ENCODE measurements at places on chromosomes 13 and 19.

GRCh38 chr13:97120976-97121375 is 101.2 kb upstream of the MBNL2 start:
- DNase-seq: no peak

- no peak for DNase-seq
Measured at GRCh38 chr13:40388617-40389016, 277.8 kb downstream of the FOXO1 start.

DNA sequence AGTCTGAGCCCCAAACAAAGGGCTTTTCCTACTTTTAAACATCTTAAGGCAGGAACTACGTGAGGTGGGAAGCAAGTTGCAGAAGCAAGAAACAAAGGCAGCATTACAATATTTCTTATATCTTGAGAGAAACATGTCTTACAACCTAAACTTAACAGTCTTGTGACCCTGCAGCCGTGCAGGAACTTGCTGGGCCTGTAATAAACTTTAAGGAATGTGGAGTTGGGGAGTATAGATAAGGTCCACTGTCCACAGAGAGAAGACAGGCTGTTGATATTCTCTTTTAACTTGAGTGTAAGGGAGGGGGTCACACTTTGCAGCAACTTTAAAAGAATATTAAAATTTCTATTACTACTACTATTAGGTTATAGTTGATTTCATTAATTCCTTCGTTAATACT is 214.6 kb upstream of the HTR2A start:
- DNase-seq: no peak

- no peak for DNase-seq
Measured at GRCh38 chr13:52371736-52372247, 34.2 kb downstream of the THSD1 start.

DNA sequence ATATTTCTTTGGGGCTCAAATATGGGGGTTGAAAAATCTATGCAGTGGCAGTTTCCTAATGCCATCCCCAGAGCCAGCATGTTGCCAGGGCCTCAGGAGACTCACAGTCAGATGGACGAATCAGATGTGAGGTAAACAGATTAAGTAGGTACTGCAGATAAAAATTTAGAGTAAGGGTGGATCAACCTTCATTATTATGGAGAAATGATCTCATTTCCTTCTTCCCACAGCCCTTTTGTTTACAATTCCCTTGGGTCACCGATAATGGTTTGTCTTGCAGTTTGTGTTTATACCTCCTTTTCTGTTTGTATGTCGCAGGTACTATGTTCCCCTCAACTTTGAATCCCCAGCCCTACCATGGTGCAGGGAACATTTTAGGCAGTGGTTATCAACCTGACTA is 20.0 kb downstream of the DIAPH3 start:
- no peak for DNase-seq

DNA sequence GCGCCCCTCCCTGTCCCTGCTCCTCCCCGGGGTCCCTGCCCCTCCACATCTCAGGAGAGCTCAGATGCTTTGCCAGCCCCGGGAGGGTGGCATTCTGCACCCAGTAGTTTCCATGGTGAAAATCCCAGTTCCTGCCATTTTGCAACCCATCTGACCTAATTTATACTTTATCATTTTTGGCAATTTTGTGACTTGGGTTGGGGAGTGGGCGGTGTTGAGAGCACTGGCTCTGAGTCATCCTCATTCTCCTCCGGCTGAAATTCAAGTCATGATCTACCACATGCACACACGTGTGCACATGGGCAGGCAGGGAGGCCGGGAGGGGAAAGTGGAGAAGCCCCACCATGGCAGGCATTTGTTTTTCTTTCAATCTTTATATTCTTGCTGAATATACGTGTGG is 208.6 kb downstream of the URI1 start:
- no peak for DNase-seq

DNA sequence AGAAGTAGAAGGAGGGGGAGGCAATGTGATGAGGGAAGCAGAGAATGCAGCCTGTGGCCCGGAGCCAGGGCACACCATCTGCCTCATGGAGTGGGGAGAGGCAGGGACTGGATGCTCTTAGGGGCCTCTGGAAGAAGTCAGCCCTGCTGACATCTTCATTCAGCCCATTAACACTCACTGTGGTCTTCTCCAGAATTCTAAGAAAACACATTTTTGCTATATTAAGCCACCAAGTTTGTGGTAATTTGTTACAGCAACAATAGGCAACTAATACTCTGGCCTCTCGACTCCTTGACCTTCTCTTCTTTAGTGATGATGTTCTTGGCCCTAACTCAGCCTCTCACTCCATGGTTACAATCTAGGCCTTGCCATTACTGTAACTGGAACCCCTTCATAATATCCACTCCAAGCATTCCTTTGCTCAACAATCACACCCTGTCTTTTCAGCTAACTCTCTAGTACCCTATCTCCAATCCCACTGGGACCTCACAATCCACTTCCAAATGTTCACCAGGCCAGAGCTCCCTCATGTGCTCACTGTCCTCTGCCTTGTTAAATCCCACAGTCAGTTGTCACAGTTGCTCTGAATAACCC is 98.5 kb downstream of the MIPEP start:
- no peak for DNase-seq

DNA sequence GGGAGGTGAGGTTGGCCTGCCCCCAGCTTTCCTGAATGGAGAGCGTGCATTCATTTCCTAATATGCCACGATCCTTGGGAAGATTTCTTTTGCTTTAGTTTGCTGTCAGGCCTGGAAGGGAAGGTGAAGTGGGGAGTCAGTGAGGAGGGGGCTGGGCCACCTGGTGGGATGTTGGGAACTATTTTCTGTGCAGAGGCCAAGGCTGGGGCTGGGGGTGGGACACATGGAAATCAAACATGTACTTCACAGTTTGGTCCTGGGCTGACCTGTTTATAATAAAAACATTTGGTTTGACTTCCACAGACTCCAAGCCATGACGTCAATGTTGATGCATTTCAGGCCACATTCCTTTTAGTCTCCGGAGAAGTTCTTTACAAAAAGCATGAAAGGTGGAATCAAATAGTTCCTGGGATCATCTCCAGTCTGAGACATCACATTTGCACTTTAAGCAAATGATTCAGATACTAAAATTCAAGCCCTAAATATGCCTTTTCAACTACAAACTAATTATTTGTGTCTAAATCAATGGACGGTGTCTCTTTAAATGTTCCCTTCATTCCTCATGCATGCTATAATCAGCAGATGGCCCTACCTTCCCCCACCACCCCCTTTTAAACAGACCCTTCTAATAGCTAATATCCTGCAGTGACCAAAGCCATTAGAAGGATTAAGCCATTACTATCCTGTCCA is 41.5 kb upstream of the MEDAG start:
- no peak for DNase-seq

GRCh38 chr13:107678075-107678689 is 537.2 kb downstream of the LIG4 start:
- DNase-seq: no peak

- no peak for DNase-seq
Measured at GRCh38 chr13:30388406-30389283, 33.6 kb upstream of the UBE2L5 start.

GRCh38 chr13:71617265-71617664 is 249.7 kb downstream of the DACH1 start:
- no peak for DNase-seq

DNA sequence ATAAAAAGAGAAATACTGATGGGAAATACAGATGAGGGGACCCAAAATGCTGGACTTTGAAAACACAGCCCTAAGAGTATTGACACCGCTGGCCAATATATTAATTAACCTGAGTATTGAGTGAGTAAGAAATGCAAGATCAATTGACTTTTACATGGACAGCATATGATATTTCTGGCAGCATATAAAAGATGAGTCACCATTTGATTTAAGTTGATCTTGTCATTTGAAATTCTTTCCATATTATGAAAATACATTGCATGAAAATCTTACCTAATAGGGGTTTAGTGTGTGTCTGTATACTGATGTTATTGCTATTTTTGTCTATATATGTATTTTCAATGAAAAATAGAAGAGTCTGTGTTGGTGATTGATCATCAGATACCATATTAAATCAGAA is 619.6 kb downstream of the KCTD12 start:
- no peak for DNase-seq

- DNase-seq: no peak
Measured at GRCh38 chr19:32130332-32130731, 215.1 kb upstream of the ZNF507 start.

- DNase-seq: no peak
Measured at GRCh38 chr13:83325125-83325853, 557.0 kb downstream of the SLITRK1 start.

DNA sequence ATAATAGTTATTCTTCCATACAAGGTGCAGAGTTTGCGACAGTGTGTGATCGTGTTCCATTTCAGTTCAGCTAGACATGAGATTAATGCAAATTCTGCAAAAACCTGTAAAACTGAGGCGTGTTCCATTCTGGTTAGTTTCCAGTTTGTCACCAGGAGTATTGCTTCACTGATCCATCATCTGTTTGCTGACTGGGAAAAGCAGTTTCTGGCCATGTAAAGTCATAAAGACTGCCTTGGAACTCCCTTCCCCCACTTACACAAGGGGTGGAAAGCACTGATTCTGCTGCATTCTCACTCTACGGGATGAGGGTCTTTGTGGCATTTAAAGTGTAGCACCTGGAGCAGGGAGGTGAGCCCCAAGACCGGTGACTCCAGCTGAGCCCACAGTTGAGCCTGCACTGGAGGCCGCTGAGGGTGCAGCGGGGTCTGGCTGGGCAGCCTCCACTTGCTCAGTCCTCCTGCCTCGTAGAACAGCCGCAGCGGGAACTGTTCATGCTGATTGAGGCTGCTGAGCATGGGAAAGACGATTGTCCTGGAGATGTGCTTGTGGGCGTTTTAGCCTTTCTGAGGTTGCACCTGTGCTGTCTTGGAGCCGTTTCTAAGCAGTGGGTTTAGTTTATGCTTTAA is 2.0 kb downstream of the ZNF57 start:
- DNase-seq: no peak

- DNase-seq: no peak
Measured at GRCh38 chr13:80336370-80336769, 4.6 kb downstream of the SPRY2 start.

GRCh38 chr13:104597546-104598180 is 1531.4 kb upstream of the SLC10A2 start:
- DNase-seq: no peak

GRCh38 chr19:46759817-46760333 is 13.6 kb upstream of the STRN4 start:
- no peak for DNase-seq
